ENCODE measurements at places on chromosomes 12 and 14.

GRCh38 chr14:97046967-97047366 is 249.8 kb downstream of the VRK1 start:
- no peak for DNase-seq
- no peaks in the 10 kb centered on the region for H3K36me3 ChIP-seq
- H3K27ac ChIP-seq = no peak overlapping the region
- H3K4me1 ChIP-seq = no peaks in the 10 kb centered on the region
- no peaks in the 10 kb centered on the region for H3K27me3 ChIP-seq

GRCh38 chr12:48995086-48995879 is 3.9 kb downstream of the DDN start:
- peaks cover 41% of the 10 kb centered on the region for H3K27me3 ChIP-seq
- no peaks in the 10 kb centered on the region for H3K36me3 ChIP-seq
- H3K4me3 ChIP-seq = peak overlapping the region; percentile 25
- H3K27ac ChIP-seq = no peak overlapping the region
- DNase-seq = peak; percentile 90

GRCh38 chr14:58104808-58105207 is 47.2 kb downstream of the ARMH4 start:
- no peaks in the 10 kb centered on the region for H3K4me1 ChIP-seq
- no peaks in the 10 kb centered on the region for H3K27me3 ChIP-seq
- H3K36me3 ChIP-seq = no peaks in the 10 kb centered on the region
- H3K4me3 ChIP-seq = no peak overlapping the region

- no peak overlapping the region for H3K27ac ChIP-seq
- H3K4me1 ChIP-seq = peaks cover 7% of the 10 kb centered on the region
- no peaks in the 10 kb centered on the region for H3K36me3 ChIP-seq
- H3K4me3 ChIP-seq = no peak overlapping the region
- H3K27me3 ChIP-seq = no peaks in the 10 kb centered on the region
- DNase-seq = no peak
These were observed 55.5 kb downstream of the PPP2R5E start for GRCh38 chr14:63487724-63488123.

GRCh38 chr12:109589240-109589590 is 15.6 kb downstream of the MVK start:
- no peaks in the 10 kb centered on the region for H3K27me3 ChIP-seq
- H3K36me3 ChIP-seq = peaks cover 60% of the 10 kb centered on the region
- peaks cover 5% of the 10 kb centered on the region for H3K4me1 ChIP-seq
- no peak for DNase-seq
- H3K4me3 ChIP-seq = no peak overlapping the region
- peak overlapping the region; percentile 9 for H3K27ac ChIP-seq

GRCh38 chr14:81765651-81766275 is 232.1 kb upstream of the SEL1L start:
- no peaks in the 10 kb centered on the region for H3K4me1 ChIP-seq
- no peaks in the 10 kb centered on the region for H3K27me3 ChIP-seq
- no peak overlapping the region for H3K4me3 ChIP-seq
- no peak for DNase-seq
- H3K36me3 ChIP-seq = no peaks in the 10 kb centered on the region

DNA sequence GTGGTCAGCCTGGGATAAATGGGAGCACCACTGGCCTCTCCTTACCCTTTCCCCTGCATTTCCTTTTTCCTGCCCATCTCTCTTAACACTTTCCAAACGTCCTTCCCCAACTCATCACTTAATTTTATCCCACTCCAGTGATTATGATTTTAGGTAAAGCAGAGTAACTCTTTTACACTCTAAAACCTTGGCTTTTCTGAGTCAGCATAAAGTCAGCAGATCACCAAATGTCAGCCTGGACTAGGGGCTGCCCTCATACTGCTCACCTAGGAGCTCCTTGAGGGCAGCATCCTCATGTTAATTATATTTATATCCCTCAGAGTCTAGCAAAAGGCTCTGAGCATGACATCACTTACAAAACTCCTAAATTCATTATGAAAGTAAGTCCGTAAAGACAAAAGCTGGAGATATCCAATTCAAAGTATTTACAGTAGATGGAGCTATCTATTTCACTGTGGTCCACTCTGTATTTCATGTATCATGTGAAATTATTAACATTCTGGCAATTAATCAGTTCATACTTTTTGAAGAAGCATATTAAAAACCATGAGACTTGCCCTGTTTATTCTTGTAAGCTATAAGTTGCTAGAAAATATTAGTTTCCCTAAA is 17.0 kb upstream of the DICER1 start:
- H3K27ac ChIP-seq = no peak overlapping the region
- H3K4me1 ChIP-seq = peaks cover 4% of the 10 kb centered on the region
- H3K27me3 ChIP-seq = no peaks in the 10 kb centered on the region

DNA sequence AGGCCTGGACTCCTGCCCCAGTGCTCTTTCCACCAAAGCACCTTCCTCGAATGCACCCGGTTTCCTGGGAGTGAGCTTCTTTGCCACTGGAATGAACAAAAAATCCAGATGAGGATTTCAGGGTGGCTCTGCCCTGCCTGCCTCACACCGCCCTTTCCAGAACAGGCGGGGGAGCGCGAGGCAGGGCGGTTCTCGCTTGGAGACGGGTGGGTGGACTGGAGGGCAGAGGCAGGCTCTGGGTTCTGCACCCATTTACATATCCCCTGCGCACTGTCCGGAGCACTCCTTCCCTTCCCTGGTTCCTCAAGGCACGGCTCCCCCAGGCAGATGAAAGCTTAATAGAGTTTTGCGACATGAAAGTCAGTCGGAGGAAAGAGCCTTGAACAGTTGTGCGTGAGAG is 69.7 kb upstream of the DLK1 start:
- no peaks in the 10 kb centered on the region for H3K36me3 ChIP-seq
- no peak for DNase-seq
- no peaks in the 10 kb centered on the region for H3K27me3 ChIP-seq
- no peak overlapping the region for H3K4me3 ChIP-seq
- H3K27ac ChIP-seq = no peak overlapping the region

DNA sequence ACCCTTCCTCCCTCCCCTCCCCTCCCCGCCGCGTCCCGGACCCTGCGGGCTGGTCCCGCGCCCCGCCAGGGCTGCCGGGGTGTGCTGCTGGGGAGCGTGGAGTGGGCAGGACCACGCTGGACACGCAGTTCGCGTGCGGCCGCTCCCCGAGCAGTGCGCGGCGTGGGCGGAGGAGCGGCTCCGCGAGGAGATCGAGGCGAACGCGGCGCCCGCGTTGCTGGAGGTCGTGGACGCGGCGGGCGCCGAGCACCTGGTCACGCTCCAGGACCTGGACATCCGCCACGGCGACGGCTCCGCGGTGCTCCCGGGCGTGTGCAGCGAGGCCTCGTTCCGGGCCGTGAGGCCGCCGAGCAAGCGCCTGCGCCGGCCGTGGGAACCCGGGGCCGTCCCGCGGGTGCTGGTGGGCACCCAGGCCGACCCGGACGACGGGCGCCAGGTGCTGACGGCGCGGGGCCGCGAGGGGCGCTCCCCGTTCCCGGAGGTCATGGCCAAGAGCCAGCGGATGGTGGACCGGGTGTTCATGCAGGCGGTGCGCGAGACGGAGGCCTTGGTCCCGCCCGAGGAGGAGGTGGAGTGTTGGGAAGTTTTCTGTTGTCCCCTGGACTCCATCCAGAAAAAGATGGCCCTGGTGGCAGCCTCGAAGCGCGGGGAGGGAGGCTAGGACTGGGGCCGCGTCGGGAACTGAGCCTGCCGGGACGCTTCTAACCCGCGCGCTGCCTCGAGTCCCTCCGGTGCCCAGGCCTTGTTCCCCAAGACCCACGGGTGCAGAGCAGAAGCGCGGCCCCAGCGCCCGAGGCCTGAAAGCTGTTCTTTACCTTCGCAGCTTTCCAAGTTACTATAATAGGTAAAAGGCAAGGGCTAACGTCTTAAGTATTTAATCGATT is 54.7 kb upstream of the EIF5 start:
- H3K27me3 ChIP-seq = peaks cover 10% of the 10 kb centered on the region
- no peak overlapping the region for H3K4me3 ChIP-seq
- no peaks in the 10 kb centered on the region for H3K36me3 ChIP-seq
- no peak overlapping the region for H3K27ac ChIP-seq

- H3K36me3 ChIP-seq = no peaks in the 10 kb centered on the region
- H3K27me3 ChIP-seq = no peaks in the 10 kb centered on the region
- H3K4me1 ChIP-seq = peaks cover 24% of the 10 kb centered on the region
These were observed 424 bp downstream of the IGF1 start for GRCh38 chr12:102479939-102480338.

- no peaks in the 10 kb centered on the region for H3K27me3 ChIP-seq
- no peak for DNase-seq
- peaks cover 35% of the 10 kb centered on the region for H3K36me3 ChIP-seq
- H3K4me1 ChIP-seq = peaks cover 6% of the 10 kb centered on the region
These were observed 17.2 kb downstream of the REM2 start for GRCh38 chr14:22900081-22900799.

GRCh38 chr12:3218228-3219171 is 141.3 kb downstream of the TSPAN9 start:
- H3K27ac ChIP-seq = peak overlapping the region; percentile 73
- peaks cover 5% of the 10 kb centered on the region for H3K36me3 ChIP-seq
- DNase-seq = peak; percentile 41
- H3K4me1 ChIP-seq = peaks cover 35% of the 10 kb centered on the region
- H3K4me3 ChIP-seq = no peak overlapping the region
- no peaks in the 10 kb centered on the region for H3K27me3 ChIP-seq

GRCh38 chr12:116366456-116366776 is 88.9 kb upstream of the MED13L start:
- peak; percentile 79 for DNase-seq
- H3K27me3 ChIP-seq = no peaks in the 10 kb centered on the region
- peaks cover 18% of the 10 kb centered on the region for H3K4me1 ChIP-seq
- no peak overlapping the region for H3K4me3 ChIP-seq
- H3K27ac ChIP-seq = peak overlapping the region; percentile 55

- no peak overlapping the region for H3K4me3 ChIP-seq
- H3K27me3 ChIP-seq = no peaks in the 10 kb centered on the region
- no peak overlapping the region for H3K27ac ChIP-seq
- H3K4me1 ChIP-seq = peaks cover 8% of the 10 kb centered on the region
These were observed 9.7 kb upstream of the RPS26 start for GRCh38 chr12:56031987-56032386.

- no peaks in the 10 kb centered on the region for H3K36me3 ChIP-seq
- no peak overlapping the region for H3K4me3 ChIP-seq
- DNase-seq = no peak
- H3K4me1 ChIP-seq = no peaks in the 10 kb centered on the region
- H3K27ac ChIP-seq = no peak overlapping the region
These were observed 63.4 kb upstream of the CSRP2 start for GRCh38 chr12:76942267-76942666.

- H3K4me1 ChIP-seq = peaks cover 7% of the 10 kb centered on the region
- no peak overlapping the region for H3K27ac ChIP-seq
- H3K36me3 ChIP-seq = no peaks in the 10 kb centered on the region
- no peak overlapping the region for H3K4me3 ChIP-seq
- no peaks in the 10 kb centered on the region for H3K27me3 ChIP-seq
- DNase-seq = no peak
These were observed 9.3 kb downstream of the TESPA1 start for GRCh38 chr12:54975272-54975671.

- H3K36me3 ChIP-seq = no peaks in the 10 kb centered on the region
- H3K27ac ChIP-seq = no peak overlapping the region
- no peaks in the 10 kb centered on the region for H3K27me3 ChIP-seq
These were observed 258.6 kb upstream of the TMEM132C start for GRCh38 chr12:128008341-128008740.

DNA sequence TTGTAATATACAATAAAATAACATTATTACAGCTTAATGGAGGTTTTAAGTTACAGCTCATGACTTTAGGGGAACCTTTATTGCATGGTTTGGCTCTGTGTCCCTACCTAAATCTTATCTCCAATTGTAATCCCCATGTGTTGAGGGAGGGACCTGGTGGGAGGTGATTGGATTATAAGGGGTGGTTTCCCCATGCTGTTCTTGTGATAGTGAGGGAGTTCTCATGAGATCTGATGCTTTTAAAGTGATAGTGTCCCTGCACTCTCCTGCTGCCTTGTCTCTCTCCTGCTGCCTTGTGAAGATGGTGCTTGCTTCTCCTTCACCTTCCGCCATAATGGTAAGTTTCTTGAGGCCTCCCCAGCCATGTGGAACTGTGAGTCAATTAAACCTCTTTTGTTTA is 132.1 kb upstream of the SYT1 start:
- H3K27ac ChIP-seq = no peak overlapping the region
- no peaks in the 10 kb centered on the region for H3K4me1 ChIP-seq
- no peak for DNase-seq
- H3K4me3 ChIP-seq = no peak overlapping the region

- no peak for DNase-seq
- H3K36me3 ChIP-seq = peaks cover 83% of the 10 kb centered on the region
These were observed 74.5 kb upstream of the ATF1 start for GRCh38 chr12:50689437-50689836.

DNA sequence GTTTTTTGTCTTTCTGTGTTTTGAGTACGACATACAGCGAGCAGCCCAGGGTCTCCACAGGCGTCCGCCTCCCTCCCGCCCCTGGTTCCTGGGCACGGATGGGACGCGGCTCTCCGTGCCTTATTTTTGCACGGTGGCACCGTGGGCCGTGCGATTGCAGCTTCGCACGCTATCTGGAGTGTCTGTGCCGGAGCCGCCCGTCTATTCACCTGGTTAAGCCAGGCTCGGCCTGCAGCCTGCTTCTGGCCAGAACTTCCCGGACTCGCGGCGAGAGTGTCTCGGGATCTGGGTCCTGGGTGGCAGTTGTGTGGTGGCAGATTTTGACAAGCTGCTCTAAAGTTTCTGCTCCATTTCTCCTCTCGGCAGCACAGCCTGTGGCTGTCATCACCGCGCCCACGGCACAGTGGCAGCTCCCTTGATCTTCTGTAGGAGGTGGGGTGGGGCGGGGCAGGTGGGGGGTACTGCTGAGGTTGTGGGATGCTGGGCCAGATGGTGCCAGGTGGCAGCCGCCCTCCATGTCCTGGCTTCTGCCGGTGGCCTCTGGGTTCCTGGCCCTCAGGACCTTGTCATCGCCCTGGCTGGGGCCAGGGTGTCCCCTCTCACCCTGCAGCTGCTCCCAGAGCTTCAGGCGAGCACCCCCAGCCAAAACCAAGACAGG is 2.9 kb downstream of the MMP17 start:
- H3K4me1 ChIP-seq = peaks cover 36% of the 10 kb centered on the region
- no peak overlapping the region for H3K27ac ChIP-seq
- no peak for DNase-seq
- H3K36me3 ChIP-seq = no peaks in the 10 kb centered on the region
- H3K27me3 ChIP-seq = peaks cover 2% of the 10 kb centered on the region

DNA sequence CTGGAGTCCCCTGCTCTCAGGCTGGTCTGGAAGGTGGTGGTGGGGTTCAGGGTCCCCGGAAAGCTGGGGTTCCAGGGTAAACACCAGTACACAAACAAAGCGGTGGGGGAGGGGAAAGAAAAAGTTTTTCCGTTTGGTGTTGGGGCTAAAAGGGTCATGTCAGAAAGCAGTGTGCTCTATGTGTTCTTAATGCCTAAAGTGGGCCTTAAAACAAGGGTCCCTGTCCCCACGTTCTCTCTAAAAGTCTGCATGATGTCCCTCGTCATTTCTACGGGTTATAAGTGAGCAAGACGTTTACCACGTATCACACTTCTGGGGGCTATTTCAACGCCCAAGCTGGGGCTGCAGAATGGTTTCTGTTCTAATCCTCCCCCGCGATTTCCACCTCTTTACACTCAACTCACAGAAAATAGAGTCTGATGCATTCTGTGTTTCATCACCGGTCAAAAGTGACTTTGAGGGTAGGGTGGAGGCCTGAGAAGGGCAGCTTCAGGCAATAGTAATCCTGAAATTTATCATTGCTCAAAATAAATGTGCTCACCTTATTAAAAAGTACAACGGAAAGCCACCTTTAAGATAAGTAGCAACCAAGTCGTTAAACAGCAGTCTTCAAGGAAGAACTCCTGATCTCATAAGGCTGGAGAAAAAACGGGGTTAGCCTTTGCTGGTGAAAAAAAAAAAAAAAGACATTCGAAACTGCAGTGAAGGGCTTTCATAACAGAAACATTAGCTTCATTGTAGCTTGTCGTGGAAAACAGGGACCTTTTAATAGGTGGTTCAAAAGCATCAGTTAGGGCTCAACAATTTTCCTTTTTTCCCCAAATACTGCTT is 63.9 kb upstream of the PTGR2 start:
- H3K4me3 ChIP-seq = peak overlapping the region; percentile 71
- no peaks in the 10 kb centered on the region for H3K27me3 ChIP-seq
- H3K4me1 ChIP-seq = peaks cover 49% of the 10 kb centered on the region

Data from upper lobe of left lung (tissue), 6 donors.